ENCODE measurements at places on chromosomes 13 and 19.

GRCh38 chr13:53014495-53015443 lies 13.8 kb upstream of the OLFM4 start:
- DNase-seq = no peak

- no peak for DNase-seq
Measured at GRCh38 chr13:99251921-99252320, 6.3 kb downstream of the GPR18 start.

DNA sequence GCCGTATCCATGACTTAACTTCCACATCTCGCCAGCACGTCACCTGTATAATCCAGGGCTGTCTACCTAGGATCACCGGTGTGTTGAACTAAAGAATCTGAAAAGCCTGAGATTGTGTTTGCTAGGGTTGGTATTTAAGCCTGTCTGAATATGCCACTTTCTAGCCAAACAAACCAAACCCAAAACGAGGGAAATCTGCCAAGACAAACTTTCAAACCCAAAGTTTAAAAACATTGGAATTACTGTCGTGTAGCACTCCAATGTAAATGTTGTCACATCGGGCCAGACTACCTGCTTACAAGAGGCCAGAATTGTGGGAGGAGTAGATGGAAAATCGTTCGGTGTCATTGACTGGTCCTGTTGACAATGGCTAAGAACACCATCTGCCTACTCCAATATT lies 747.8 kb downstream of the EFNB2 start:
- no peak for DNase-seq

GRCh38 chr19:2249010-2249866 lies at the start of gene AMH:
AMH (plus strand) TSS chr19:2249323; CDS start chr19:2249333, 10 bp downstream.
- no peak for DNase-seq

GRCh38 chr19:326871-327270 lies 17.7 kb downstream of the MIER2 start:
- peak; percentile 31 for DNase-seq

GRCh38 chr13:89401264-89401675 lies 1730.1 kb downstream of the SLITRK5 start:
- DNase-seq = no peak

DNA sequence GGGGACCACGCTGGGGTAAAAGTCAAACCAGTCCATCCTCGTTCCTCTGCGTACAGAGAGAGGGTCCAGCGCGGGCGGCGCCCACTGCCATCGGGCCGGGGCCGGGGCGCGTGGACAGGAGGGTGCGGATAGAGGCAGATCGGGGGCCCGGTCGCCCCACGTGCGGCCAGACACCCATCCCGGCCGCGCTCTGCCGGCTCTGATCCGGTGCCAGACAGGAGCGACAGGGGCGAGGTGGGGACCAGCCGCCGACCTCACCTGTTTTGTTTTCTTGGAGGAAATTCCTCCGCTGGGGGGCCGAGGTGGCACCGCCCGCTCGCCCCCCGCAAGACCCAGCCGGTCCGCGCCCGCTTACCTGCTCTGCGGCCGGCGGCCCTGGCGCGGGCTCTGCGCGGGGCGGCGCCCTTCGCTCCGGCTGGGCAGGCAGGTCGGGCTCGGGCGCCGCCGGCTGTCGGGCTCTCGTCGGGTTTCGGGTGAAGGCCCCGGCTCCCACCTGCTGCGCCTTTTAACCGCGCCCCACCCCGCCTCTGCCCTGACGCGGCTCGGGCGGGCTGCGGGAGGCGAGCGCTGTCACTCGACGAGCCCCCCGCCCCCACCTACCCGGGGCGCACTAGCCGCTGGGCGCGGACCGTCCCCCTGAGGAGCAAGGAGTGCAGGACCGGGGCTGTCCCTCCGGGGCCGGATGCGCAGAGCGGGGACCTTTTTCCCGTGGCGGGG lies at the start of gene GJB6:
TSS of gene GJB6 (minus strand) at position 481 of the 717 bp plus-strand sequence. CDS start 8,839 bp downstream, outside the sequence.
- no peak for DNase-seq

DNA sequence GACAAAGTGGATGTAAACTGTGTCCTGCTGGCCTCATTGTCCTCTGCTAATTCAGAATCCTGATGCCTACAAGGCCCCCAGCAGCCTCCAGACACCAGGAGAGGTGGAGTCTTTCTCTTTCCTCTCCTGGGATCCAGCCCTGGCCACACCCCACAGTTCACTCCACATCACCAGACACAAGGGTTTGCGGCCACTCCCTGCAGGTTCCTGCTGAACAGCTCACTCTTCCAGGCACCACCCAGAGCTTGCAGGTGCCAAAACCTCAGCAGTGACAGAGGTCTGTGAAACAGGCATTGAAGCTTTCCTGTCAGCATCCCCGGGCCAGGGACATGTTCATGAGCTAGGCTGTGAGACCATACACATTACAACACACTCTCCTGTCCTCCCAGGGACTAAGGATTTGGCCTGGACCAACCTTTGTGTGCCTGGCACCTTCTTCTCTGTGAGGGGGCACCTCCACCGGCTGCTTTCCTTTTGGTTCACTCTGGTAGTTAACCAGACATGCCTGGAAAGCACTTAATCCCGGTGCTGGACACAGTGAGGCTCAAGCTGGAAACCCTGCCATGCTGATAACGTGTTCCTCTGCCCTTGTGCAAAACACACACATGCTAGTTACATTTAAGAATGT lies 11.1 kb upstream of the ATP12A start:
- no peak for DNase-seq

DNA sequence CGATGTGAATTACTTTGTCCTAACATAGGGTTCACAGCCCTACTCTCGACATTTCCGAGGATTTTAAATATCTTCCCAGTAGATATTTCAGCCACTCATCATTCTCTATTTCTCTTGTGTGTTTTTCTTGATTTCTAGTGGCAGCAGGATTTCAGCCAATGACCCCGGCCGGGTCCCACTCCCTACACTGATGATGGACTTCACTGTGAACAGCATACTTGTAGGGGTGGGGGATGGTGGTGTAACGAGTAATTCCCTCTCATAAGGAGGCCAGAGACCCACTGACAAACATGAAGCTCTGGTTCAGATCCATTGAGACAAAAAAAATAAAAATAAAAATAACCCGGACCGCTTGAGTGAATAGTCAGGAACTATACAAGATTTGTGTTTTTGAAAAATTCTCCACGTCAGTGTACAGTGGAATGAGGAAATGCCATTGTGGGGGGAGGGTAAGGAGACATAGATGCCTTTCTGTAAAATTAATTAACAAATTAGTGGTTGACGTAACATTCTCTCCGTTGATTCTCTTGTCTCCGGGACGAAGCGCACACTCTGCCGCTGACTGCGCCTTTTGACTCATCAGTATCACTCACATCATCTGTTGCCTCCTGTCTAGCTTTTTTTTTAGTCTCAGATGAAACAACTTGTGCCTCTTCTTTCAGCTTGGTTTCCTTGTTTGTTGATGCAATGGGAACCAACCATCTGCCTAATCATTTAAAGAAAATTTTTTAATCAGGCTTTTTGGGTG lies 48.8 kb upstream of the IRS2 start:
- no peak for DNase-seq

- no peak for DNase-seq
Measured at GRCh38 chr13:30561511-30561910, 56.2 kb upstream of the USPL1 start.

- DNase-seq = no peak
Measured at GRCh38 chr19:3506384-3507340, 551 bp downstream of the FZR1 start.

DNA sequence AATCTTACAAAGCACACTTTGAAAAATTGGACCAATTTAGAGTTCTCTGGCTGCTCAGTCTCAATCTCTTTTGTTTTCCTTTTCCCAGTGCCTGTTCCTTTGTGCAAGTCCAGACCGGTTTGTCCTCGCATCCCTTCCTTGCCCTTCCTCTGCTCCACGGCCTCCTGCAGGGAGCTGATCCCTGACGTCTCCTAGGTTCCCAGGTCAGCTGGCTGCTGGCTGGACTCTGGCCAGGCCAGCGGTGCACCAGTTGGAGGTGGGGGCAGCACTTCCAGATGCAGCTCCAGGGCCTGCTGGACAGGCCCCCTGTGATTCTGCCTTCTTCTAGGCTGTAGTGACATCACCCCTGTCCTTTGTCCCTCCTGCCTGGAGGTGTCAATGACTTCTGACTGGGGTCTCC lies 44.0 kb upstream of the KPNA3 start:
- DNase-seq = no peak

DNA sequence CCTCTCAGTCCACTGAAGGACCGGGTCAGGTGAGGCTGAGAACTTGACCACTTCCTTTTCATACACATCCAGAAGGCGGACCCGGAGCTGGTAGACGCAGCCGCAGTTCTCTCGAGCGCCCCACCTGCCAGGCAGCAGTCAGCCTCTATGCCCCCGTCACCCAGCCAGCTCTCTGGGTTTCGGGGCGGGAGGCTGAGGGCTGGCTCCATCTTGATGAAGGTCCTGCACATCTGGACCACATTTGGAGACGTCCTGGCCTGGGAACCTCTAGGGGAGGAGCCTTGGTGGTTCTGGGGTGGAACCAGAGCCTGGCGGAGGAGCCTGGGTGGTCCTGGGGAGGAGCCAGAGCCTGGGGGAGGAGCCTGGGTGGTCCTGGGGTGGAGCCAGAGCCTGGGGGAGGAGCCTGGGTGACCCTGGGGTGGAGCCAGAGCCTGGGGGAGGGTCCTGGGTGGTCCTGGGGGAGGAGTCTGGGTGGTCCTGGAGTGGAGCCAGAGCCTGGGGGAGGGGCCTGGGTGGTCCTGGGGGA lies 14.3 kb downstream of the MRPS12 start:
- DNase-seq = no peak

DNA sequence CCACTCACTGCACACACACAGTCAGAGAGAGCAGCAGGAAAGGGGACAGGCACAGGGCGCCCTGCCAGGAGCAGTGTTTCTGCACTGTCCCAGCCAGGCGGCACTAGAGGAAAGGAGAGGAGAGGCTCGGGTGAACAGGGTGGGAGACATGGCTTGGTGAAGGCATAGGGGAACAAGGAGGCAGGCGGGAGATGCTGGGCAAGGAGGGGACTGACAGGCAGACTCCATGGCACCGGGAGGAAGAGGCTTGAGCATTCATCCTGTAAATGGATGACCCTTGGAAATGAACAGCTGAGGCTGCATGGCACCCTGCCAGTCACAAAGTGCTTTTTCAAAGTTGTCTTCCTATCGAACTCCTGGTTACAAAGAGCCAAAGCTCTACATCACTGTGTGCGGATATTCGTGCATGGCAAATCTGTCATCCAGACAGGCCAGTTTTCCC lies 22.4 kb downstream of the MED26 start:
- DNase-seq = no peak

DNA sequence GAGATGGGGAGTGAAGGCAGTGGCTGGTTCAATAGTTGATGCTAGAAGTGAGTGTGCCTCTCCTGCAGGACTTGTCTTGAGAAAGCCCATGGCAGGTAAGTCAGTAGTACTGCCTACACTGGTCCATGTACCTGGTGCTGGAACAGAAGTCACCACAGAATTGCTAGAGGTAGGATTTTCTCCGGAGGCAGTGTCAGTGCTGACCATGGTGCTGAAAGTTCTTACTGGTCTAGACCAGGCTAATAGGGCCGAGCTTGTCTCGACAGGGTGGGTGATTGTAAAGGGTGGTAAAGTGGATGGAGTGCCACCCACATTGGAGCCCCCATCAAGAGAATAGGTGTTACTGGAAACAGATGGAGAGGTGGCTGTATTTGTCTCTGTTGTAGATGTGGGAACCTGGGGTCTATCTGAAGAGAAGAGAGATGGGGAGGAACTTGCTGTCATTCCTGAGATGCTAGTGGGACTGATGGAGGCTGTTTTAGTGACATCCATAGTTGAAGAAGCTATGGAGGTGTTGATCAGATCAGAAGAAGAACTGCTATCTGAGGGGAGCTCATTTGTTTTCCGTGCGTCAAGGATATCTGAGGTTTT lies 36.6 kb downstream of the MUC16 start:
- no peak for DNase-seq

- DNase-seq = no peak
Measured at GRCh38 chr13:61286148-61286745, 129.4 kb downstream of the PCDH20 start.

- peak; percentile 30 for DNase-seq
Measured at GRCh38 chr13:36736119-36736726, 62.4 kb downstream of the SERTM1 start.

- no peak for DNase-seq
Measured at GRCh38 chr13:67229481-67230403, at the start of gene PCDH9. PCDH9 (minus strand) TSS chr13:67230336; CDS start chr13:67228440, 1,896 bp downstream.

GRCh38 chr13:58300974-58301681 lies 669.6 kb downstream of the PCDH17 start:
- no peak for DNase-seq

DNA sequence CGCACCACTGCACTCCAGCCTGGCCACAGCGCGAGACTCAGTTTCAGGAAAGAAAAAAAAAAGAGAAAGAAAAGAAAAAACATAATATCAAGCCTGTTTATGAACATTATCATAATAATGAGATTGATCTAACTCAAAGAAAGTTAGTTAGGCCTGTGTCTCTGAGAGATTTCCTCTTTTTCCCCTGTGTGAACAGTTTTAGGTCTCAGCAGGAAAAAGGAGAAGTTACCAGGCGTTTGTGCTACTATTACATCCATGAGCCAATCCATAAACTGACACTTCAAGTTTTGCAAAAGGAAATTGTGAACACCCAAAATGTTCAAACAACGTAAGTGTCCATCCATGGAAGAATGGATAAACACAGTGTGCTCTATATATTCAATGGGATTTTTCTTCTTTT lies 3.8 kb downstream of the TARM1 start:
- DNase-seq = no peak

GRCh38 chr13:101341464-101341863 lies 74.8 kb downstream of the NALCN start:
- DNase-seq = no peak

DNA sequence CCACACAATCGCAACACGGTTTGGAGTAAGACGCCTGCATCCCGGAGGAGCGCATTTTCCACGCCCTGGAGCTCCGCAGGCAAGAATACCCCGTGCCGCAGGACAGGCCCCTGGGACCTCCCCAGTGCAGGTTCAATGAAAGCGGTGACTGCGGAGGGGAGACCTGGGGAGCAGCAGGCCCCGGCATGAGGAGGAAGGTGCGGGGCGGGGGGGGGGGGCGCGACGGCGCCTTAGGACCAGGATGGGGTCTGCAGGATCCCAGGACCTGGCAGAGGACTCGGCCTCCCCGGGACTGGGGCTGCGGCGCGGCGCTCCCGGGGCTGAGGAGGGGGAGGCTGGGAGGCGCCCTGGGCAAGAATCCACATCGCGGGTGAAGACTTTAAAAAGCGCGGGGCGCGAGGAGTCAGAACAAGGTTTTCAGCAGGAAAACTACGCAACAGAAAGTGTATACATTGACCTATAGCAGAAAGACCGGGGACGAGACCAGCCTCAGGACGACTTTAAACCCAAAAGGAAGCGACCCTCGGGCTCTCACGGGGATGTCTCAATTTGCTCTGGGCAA lies 432 bp downstream of the ZNF611 start:
- no peak for DNase-seq

GRCh38 chr13:65971541-65971940 lies 1258.6 kb downstream of the PCDH9 start:
- DNase-seq = peak; percentile 50

DNA sequence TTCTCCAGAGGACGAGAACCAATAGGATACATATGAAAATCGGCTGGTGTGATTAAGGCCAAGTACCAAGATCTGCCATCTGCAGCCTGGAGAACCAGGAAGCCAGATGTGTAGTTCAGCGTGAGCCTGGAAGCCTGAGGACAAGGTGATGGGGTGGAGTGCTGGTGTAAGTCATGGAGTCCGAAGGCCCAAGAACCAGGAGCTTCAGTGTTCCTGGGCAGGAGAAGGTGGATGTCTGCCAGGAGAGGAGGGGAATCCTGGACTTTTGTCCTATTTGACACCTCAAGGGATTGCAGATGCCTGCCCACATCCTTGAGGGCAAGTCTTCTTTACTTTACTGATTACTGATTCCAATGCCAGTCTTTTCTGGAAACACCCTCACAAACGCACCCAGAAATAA lies 71.5 kb downstream of the SPATA13 start:
- no peak for DNase-seq

All from dorsolateral prefrontal cortex (tissue), 122 donors.